ENCODE measurements at places on chromosomes 11 and 22.

DNA sequence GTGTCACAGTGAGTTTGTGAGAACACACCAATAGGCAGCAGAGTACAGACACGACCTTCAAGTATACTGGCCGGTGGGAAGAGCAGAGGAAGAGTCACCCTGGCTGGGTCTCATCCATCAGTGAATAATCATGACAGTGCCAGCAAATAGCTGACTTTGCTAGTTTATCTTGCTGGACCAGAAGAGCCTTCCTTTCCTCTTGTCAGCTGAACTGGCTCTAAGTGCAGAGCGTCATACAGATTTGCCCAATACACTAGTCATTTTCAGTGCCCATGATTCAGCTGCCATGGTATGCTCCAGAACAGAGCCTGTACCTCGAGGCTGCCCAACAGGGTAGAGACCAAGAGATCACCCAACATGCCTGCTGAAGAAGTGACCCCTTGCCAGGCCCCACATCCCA, 82.9 kb upstream of the TBCEL start:
- peaks cover 18% of the 10 kb centered on the region for H3K27me3 ChIP-seq
- no peak overlapping the region for H3K27ac ChIP-seq
- H3K36me3 ChIP-seq = no peaks in the 10 kb centered on the region
- no peak overlapping the region for H3K4me3 ChIP-seq
- DNase-seq = no peak

DNA sequence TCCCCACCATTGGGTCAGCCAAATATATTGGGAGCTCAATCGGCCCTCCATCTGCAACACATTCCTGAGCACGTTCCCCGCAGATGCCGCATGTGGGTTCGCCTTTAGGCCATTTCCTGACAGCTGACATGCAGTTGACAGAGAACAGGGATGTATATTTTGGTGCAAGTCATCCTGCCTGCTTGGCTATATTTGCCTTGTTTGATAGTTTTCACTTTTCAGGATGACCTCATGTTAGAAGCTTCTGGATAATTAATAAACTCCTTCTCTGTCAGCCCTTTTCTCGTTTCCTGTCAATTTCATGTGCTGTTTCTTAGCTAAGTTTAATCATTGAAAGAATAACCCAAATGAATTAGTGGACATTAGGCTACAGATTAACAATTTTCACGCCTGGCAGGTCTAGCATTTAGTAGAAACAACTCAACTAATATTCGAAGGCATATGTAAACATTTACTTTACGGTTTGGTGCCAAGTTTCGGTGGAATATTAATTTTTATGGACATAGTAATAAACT, 105.8 kb upstream of the SLC5A12 start:
- H3K27ac ChIP-seq = no peak overlapping the region
- no peaks in the 10 kb centered on the region for H3K4me1 ChIP-seq
- no peak for DNase-seq
- no peaks in the 10 kb centered on the region for H3K27me3 ChIP-seq
- H3K36me3 ChIP-seq = no peaks in the 10 kb centered on the region
- H3K4me3 ChIP-seq = no peak overlapping the region

DNA sequence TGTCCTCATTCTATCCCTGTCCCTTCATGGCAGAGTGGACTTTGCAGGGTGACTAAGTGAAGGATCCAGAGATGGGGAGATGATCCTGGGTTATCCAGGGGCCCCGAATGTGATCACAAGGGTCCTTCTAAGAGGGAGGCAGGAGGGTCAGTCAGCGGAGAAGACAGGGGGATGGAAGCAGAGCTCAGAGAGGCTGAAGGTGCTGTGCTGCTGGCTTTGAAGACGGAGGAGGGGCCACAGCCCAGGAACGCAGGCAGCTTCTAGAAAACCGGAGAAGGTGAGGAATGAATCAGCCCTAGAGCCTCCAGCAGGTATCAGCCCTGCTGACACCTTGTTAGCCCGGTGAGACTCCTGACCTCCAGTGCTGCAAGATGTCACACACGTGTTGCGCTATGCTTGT, 63.7 kb downstream of the CDKN1C start:
- peaks cover 14% of the 10 kb centered on the region for H3K36me3 ChIP-seq
- no peaks in the 10 kb centered on the region for H3K4me1 ChIP-seq
- no peak for DNase-seq
- H3K27me3 ChIP-seq = peaks cover 2% of the 10 kb centered on the region

GRCh38 chr22:27139935-27140511, 482.6 kb downstream of the MIAT start:
- no peaks in the 10 kb centered on the region for H3K4me1 ChIP-seq
- no peak overlapping the region for H3K4me3 ChIP-seq
- H3K36me3 ChIP-seq = no peaks in the 10 kb centered on the region
- DNase-seq = no peak

DNA sequence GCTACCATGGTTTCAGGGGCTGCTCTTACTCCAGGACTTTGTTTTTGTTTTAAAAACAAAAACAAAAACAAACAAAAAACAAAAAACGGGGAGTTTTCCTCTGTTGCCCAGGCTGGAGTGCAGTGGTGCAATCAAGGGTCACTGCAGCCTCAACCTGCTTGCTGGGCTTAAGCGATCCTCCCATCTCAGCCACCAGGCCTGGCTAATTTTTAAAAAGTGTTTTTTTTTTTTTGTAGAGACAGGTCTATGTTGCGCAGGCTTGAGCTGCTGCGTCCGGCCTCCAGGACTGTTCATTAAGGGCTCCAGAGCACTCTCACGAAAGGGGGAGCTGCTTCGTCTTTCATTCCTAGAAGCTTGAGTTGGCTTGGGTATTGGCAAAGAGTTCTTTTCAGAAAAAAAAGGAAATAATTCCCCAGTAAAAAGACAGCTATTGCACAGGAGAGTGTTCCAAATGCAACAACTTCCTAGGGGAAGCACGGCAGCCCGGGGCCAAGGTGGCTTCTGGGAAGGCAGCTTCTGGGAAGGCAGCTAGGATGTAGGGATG, 78.5 kb downstream of the NAT10 start:
- DNase-seq = no peak
- H3K36me3 ChIP-seq = no peaks in the 10 kb centered on the region
- no peak overlapping the region for H3K27ac ChIP-seq
- no peaks in the 10 kb centered on the region for H3K4me1 ChIP-seq

GRCh38 chr22:50529897-50530579, at the start of gene TYMP:
Gene TYMP (minus strand): TSS chr22:50530012. CDS start chr22:50529709, 303 bp downstream.
- peaks cover 3% of the 10 kb centered on the region for H3K27me3 ChIP-seq
- H3K36me3 ChIP-seq = no peaks in the 10 kb centered on the region
- peak within 1 kb of the TSS; percentile 98 for H3K27ac ChIP-seq
- H3K4me3 ChIP-seq = peak within 1 kb of the TSS; percentile 93
- peak; percentile 83 for DNase-seq
- H3K4me1 ChIP-seq = peaks cover 50% of the 10 kb centered on the region
